ENCODE measurements at places on chromosomes 11 and 22.

DNA sequence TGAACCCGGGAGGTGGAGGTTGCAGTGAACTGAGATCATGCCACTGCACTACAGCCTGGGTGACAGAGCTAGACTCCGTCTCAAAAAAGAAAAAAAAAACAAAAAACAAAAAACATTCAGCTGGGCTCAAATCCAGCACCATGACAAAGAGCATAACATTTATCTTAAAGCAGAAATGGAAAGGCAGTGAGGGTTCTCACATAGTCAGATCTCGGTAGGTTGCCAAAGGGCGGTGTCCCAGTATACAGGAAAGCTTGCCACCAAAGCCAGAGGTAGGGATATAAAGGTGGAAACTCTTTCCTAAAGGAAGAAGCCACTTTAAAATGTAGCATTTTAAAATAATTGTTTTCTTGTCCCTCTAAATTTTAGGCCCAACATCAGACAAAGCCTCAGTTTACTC is 22.4 kb upstream of the CAPRIN1 start:
- no peak for DNase-seq

GRCh38 chr11:57341250-57341808 is 3.2 kb downstream of the P2RX3 start:
- DNase-seq, result no peak

GRCh38 chr11:80635178-80635577 is 1194.3 kb upstream of the TENM4 start:
- no peak for DNase-seq

- no peak for DNase-seq
Measured at GRCh38 chr11:27933992-27934829, 173.7 kb downstream of the KIF18A start.

DNA sequence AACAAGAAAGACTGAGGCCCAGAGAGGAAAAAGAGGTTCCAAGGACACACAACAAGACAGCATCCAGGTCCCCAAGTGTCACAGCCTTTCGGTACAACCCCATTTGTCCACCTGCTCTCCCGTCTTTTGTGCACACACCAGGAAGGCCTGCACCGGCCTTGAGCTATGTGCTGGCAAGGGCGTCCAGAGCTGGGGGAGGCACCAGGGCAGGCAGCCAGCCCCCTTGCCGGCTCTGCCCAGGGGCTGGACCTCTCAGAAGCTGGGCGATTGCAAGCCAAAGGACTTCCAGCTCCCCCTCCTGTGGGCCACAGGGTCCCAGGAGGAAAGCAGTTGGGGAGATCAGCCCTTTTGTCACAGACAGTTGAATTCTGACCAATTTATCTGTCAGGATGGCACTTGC is 210.5 kb downstream of the MN1 start:
- no peak for DNase-seq

DNA sequence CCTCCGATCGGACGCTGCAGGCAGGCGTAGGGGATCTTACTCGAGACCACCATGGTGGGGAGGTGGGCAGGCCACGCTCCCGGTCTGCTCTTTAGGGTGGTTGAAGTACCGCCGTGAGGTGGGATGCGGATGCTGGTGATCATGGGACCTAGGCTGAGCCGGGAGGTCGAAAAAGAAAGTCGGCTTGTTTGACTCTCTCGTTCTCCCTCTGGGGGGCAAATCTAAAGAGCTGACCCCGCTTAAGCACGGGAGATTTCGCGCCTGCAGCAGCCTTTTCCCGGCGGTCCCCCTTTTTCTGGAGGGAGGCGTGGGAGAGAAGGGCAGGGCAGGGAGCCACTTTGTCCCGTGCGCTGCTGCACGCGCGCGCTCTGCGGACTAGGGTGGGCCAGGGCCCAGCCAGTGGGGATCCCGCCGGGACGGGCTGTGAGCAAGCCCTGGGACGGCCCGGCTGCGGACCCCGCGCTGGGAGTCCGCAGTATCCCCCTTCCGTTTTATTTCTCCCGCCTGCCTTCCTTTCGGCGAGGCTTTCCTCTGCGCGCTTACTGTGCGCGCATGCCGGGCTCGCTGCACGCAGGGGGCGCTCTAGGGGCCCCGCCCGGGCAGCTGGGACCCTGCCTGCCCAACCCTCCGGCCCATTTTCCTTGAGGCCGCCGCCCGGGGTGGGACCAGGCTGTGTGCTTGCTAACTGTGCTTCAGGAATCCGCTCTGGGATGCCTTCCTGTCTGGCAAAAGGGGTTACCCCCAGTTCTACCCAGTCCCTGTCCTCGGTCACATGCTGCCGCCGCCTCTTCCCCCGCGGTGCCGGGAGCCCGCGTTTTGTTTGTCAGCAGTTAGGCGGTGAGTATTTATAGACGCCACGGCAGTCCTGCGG is 81.0 kb downstream of the PRR5L start:
- no peak for DNase-seq

- no peak for DNase-seq
Measured at GRCh38 chr11:73266646-73267020, 5.5 kb upstream of the P2RY6 start.

DNA sequence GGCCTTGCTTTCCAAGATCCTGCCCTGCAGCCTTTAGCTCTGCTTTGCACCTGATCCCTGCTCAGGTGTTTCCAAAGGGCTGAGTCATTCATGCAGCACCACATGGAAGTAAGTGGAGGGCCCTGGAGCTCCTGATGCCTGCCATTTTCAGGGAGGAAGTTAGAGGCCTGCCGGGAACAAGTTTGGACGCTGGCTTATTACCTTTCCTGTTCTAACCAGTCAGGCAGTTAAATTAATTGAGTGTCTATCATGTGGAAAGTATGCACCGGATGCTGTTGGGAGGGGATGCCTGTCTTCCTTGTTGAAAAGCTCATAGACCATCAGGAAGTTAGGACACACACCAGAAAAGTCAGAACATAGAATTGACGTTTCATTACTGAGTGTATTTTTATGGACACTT is 73.7 kb upstream of the PLET1 start:
- no peak for DNase-seq

DNA sequence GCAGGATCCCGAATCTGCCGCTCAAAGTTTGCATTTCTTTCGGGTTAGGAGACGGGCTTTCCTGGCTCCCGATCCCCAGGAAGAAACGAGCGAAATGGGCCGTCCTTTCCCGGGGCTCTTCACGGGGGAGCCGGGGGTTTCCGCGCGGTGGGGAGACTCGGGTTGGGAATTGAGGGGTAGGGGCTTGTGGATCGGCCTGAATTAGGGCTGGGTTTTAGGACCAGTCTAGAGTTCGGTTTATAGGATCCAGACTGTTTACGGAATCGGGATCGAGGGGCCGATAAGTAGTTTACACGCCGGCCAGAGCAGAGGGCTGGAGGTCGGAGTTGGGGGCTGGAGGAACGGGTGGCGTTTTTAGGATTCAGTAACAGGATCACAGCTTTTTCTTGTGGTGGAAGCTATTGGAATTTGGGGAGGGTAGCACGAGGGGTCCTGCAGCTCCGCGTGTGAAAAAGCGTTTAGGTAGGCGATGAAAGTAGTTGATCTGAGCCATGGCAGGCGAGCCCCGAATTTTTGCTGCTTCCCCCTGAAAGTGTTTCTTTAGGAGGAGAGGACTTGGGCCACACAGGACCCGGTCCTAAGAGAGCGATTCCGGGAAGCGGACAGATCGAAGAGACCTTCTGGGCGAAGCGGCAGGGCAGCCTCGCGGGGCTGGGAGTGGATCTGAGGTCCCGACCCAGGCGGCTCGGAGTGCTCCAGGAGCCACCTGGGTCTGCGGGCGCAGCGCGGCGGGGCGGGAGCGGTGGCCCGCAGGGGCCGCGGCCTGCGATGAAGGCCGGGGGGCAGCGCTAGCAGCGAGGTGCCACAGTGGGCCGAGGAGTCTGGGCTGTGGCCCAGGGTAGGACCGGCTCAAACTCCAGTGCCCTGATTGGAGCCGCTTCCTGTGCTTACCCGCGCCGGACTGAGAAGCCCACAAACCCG is 1.6 kb downstream of the PKNOX2 start:
- DNase-seq, result no peak

DNA sequence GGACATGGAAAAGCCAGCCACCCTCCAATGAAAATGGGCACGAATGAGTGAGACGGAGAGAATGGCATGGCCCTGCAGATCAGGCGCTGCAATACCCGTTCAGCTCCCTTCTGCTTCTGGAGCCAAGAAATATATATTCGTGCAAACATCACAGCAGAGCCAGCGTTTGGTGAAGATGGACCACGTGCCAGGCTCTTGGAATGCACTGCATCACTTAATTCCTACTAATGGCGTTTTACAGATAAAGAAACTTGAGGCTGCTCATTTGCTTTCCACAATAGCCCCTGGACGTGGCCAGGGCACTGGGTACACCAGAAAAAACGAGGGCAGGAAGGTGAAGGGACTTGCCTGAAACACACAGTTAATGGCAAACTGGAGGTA is 1.6 kb upstream of the FXYD2 start:
- DNase-seq, result no peak

- DNase-seq, result no peak
Measured at GRCh38 chr11:134150195-134150903, 73.4 kb downstream of the NCAPD3 start.

GRCh38 chr22:31951194-31952093 is 7.1 kb downstream of the YWHAH start:
- no peak for DNase-seq

- no peak for DNase-seq
Measured at GRCh38 chr22:20021196-20022181, 579 bp downstream of the TANGO2 start.

GRCh38 chr11:27926981-27927481 is 180.9 kb downstream of the KIF18A start:
- DNase-seq, result no peak

DNA sequence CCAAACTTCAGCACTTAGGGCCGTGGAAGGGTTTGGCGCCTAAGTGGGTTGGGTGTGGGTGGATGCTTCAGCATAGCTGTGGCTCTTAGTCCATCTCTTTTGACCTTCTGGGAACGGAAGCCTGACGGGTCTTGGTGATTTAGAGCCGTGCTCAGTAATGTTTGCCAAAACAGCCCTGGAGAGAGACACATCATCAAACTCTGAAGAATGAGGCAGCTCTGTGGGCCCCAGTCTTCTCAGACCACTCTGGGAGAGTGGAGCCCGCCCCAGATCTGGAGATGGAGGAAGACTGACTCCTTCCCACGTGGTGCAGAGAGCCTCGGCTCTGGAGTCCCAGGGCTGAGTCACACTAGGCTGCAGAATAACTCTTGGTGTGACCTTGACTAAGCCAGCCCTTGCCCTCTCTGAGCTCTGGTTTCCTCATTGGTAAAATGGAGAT is 168.9 kb downstream of the C11orf91 start:
- no peak for DNase-seq

DNA sequence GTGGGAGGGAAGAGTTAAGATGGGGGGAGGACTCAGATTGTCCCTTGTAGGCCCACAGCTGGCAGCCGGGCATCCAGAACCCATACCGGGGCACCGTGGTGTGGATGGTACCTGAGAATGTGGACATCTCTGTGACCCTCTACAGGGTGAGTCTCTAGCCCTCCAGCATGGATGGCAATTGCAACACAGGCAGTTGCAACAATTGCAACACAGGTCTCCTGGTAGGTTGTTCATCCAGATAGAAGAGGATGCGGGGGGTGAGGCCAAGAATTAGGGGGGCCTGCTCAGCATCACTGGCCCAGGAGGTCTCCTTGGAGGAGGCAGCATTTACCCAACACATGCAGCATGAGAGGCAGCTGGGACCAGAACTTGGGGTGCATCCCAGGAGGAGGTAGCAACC is 3.4 kb downstream of the EHBP1L1 start:
- DNase-seq, result no peak

DNA sequence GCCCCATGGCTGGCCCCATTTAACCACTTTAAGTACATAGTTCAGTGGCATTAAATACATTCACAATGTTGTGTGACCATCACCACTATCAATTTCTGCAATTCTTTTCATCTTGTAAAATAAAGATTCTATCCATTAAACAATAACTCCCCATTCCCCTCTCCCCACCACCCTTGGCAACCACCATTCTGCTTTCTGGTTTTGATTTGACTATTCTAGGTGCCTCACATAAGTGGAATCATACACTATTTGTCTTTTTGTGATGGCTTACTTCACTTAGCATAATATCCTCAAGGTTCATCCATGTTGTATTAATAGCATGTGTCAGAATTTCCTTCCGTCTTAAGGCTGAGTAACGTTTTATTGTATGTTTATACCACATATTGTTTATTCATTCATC is 7.0 kb downstream of the MYO7A start:
- no peak for DNase-seq

DNA sequence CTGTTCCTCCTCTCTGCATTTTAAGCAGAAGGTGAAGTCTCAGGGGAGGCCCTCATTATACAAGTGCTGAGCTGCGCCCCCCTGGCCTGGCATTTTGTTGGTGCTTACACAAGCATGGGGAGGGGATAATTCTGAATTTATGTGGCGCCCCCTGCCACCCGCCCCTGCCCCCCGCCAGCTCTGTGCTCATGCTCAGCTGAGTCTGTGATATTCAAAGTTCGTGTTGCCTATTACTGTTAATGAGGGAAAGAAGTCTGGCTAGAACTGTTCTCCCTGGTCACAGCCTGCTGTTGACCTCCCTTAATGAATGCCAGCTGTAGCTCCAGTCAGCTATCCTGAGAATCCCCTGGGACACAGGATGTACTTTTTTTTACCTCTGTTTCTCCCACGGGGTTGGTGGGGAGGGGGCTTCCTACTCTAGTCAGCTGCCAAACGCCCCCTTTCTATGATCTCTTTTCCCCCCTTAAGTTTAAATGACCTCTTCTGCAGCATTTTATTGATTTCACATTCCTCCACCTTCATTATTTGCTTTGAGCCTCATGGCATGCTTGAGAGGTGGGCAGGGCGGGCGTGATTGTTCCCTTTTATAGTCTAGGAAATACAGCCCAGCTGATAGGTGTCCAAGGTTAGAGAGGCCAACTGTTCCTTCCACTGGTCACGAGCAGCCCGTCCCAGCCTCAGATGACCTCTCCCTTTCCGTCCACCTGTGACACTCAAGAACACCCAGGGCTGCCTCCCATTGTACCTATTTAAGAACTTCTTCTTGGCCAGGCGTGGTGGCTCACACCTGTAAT is 12.2 kb downstream of the USP2 start:
- no peak for DNase-seq

GRCh38 chr22:37999640-38000272 is 15.4 kb upstream of the SOX10 start:
- no peak for DNase-seq

GRCh38 chr11:126890561-126890960 is 110.0 kb downstream of the KIRREL3 start:
- no peak for DNase-seq

GRCh38 chr22:19993926-19994325 is 22.7 kb downstream of the ARVCF start:
- no peak for DNase-seq
